ENCODE measurements at places on chromosomes 2 and 18. TPM values are rescaled to one million over a fixed set of nuclear protein-coding genes. Genes with fewer than 3 reads are reported as not detected.

CD8A gene
- 357 TPM for total RNA-seq

- DNase-seq: no peak
Observed at GRCh38 chr2:55734726-55735125, 41.1 kb upstream of the PNPT1 start.

DNA sequence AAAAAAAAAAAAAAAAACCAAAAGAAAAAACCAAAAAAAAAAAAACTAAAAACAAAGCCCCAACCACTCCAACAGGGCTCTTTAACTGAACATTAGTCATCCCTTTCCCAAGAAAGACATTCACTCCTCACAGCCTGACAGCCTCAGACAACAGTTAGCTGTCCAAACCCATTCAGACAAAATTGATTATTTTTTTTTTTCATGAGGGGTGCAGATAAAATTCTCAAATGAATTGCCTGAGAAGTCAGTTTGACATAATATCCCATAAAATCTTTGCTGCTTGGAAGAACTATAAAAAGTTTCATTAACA is 206.1 kb upstream of the REV1 start:
- no peak for DNase-seq

DNA sequence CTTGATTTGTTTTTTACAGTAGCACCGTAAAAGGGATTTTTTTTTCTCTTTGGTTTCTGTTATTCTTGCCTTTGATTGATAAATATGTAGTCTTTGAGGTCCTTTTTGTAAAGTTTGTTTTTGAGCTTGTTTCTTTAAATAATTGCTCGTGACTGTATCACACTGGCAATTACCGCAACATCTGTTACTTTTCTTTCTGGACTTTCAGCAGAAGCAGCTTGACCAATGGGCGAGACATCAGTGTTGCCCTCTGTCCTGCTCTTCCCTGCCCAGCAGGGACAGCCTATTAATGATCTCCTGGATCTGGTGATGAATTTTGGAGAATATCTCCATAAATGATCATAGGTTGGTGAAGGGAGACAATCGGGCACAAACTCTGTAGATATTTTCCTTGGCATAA is 74.9 kb downstream of the TDRD15 start:
- no peak for DNase-seq

GRCh38 chr2:195672674-195673073 is 15.6 kb downstream of the SLC39A10 start:
- no peak for DNase-seq

DNA sequence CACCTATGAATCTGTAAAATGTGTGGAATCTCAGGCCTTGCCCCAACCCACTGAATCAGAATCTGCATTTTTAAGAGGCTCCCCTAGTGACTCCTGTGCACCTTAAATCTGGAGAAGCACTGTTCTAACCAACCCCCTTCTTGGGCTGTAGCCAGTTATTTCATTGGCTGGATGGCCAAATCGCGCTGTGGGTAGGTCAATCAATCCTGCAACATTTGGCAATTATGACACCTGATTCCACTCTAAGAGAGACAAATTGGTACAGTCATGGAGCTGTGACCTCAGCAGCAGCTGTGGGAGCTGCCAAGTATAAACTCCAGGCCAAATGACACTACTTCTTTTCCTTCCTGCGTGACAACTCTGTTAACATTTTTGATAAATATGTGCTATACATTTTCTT is 208.7 kb downstream of the CLIP4 start:
- no peak for DNase-seq

DNA sequence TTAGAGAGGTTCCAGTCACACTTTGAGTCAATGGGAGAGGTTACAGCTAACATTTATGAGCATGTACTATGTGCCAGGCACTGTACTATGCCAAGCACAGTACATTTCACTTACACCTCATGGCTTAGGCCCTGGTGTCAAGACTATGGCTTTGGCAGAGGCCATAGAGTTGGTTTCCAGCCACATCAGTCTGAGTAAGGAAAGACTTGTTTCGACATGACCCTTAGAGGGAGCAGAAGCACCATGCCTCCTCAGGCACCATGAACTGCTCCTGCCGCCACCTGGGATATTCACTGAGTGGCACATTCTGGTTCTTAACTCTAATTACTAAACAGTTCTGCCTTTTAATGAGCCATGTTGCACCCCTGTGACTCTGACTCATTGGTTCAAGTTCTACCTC is 12.7 kb downstream of the DGUOK start:
- no peak for DNase-seq

GRCh38 chr2:206084439-206084869 is 1.5 kb downstream of the INO80D start:
- DNase-seq: peak; percentile 8

DNA sequence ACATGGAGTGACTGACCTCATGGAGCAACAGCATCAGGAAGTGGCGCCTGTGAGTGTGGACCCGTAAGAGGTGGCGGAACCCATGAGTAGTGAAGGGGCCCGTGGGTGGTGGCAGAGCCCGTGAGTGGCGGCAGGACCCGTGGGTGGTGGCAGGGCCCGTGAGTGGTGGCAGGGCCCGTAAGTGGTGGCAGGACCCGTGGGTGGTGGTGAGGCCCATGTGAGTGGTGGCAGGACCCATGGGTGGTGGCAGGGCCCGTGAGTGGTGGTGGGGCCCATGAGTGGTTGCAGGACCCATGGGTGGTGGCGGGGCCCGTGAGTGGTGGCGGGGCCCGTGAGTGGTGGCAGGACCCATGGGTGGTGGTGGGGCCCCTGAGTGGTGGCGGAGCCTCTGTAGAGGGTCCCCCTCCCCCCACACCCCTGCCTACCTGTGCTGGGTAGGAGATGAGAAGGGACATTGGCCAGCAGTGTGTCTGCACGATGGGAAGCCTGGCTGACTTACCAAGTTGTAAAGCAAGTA is 407.7 kb upstream of the SALL3 start:
- DNase-seq: no peak

DNA sequence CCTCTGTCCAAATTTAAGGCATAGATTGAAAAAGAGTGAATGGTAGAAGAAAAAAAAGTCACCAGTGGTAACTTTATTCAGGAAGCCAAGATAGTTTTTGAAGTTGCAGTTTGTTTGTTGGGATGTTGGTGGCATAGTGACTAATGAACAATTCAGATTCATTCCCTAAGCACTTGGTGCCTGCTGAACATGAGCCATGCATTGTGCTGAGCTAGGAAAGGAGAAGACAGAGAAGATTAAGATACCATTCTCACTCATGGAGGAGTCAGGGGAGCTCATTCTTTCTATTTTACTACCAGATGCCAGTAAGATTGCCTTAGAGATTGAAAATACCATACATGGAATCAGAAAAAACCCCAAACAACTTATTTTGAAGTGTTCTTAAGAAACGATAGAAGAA is 25.1 kb downstream of the MEIS1 start:
- no peak for DNase-seq

FSIP2 gene
- not detected for total RNA-seq

DNA sequence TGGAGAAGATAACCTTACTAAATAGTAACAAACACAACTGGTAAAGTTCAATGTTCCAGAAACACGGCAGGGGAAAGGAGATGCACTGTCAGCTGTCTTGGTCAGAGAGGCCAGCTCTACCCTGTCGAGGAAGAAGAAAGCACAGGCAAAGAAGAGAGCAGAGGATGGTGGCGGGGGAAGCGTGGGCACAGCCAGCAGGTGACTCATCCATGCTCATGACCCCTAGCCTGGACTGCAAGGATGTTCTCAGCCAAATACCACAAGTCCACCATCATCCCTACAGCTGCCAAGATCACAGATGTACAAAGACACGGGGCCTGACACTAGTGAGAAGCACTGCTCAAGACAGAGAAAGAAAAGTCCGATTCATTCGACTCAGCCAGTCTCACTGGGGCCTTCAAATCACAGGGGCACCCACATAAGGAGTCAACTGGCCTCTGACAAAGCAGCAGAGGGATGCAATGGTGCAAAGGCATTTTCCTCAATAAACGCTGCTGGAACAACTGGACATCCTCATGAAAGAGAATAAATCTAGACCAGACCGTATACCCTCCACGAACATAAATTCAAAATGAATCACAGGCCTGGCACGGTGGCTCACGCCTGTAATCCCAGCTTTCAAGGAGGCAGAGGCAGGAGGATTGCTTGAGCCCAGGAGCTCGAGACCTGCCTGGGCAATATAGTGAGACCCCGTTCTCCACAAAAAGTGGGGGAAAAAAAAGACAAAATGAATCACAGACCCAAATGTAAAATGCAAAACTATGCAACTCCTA is 5.6 kb downstream of the DTYMK start:
- DNase-seq: no peak

ITGA4 gene
- 74.8 TPM for total RNA-seq

DNA sequence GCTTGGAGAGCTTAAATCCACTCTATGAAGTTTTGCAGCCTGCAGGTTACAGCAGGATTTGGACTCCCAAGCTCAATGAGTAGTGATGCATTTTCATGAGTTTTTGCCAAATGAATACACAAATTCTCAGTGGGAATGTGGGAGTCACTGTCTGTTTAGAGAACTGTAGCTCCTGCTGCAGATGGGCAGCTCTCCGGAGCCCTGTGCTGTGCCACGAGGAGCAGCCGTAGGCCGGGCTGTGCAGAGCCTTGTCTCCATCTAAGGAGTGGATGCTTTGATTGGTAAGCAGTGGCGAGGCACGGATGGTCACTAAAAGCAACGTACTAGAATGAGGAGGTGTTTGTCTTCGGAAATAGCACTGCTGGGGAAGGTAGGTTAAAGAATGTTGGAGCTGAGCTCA is 96.0 kb upstream of the NFATC1 start:
- DNase-seq: no peak

DNA sequence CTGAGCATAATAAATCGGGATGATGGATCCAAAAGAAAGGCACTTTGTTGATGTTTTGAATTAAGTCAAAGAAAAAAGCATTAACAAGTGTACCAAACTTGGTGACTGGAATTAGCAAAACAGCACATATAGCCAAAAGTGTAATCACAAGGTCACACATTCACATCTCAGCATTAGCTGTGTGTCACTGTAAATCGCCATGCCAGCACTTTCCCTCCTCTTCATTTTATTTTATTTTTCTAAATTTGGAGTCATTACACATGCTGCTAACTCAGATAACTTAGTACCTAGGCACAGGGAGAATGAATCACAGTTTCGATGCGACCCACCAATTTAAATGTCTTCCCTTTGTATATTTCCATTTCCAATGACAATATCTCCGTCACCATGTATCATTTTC is 111.4 kb downstream of the CACNB4 start:
- DNase-seq: no peak

DNA sequence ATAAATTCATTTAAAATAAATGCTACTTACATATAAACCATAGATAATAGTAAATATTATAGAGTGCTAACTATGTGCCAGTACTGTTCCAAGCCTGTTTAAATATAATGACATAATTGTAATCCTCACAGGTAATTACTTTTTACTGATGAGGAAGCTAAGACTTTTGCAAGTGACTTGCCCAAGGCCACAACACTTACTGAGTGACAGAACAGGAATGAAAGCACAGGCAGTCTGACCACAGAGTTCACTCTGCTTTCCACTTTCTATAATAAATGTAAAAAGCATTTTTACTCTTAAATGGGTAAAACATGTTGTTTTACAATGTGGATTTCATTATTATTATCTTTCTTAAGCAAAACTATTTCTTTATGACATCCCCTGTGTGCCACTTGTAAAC is 537.8 kb upstream of the SLC39A10 start:
- no peak for DNase-seq

DNA sequence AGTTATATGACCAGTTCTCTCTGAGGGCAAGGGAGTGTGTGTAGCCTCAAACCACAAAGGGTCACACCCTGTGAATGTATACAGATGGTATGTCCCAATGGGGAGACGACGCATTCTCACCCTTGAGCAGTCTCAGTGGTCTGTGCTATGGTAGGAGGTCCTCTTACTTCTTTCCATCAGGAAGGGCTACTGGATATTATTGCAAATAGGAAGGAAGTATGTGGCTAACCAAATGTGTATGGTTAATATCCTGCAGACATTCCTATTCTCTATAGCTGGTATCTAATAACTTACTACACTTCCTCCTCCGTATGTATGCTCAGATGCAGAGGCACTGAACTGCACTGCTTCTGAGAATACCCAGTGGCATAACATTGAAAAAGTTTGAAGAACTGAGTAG is 306.7 kb upstream of the CCDC68 start:
- no peak for DNase-seq

DNA sequence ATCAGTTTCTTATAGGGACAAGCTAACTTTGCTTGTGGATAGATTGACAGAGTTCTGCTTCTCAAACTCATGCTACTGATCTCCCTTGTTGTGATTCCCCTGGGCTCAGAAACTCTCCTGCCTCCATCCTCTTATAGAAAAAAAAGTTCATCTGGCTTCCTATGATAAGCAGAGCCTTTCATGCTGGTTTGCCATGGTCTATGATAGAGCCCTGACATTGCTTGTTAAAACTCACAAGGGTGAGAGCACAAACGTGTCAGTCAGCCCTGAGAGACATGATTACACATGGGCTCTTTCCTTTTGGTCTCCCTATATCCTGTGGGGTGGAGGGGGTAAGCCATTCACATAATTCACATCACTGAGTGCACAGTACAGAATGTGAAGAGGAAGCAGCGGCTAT is 121.8 kb downstream of the TDRD15 start:
- no peak for DNase-seq

GRCh38 chr2:51722311-51722710 is 690.4 kb upstream of the NRXN1 start:
- DNase-seq: no peak

DNA sequence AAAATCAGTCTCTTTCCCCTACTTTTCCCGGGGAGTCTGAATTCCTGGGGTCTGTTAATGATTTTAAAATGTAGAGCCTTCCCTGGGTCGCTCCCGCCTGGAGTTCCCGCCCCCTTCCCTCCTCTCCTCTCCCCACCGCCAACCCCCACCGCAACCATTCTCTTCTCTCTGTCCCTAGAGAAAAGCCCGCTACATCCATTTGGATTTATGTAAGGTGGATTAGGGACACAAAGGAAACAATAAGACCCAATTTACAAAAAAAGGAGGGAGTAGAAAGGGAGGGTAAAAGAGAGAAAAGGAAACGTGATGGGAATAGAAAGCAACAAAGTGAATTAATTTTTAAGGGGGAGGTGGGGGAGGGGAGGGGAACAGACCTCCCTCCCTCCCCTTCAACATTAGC is 2.2 kb downstream of the EPHA4 start:
- no peak for DNase-seq

DNA sequence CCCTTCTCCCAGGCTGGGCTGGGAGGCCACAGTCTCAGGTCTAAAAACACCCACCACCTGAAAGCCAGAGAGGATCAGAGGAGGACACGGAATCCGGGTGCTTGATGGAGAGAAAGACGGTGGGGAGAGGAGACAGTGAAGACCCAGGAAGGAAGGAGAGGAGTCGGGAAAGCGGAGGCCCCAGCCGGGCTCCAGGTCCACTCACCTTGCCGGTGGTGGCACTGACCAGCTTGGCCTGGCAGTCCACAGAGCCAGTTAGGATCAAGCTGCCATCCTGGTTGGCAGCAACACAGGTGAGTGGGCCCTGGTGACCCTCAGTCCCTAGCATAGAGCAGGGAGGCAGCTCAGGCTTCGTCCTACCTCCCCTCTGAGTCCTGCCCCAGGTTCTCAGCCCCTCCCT is 4.3 kb downstream of the AAMP start:
- no peak for DNase-seq

GCKR gene
- not detected for total RNA-seq

NT5DC4 gene
- total RNA-seq: not detected

FOXD4L1 gene
- total RNA-seq: 0.16 TPM

- no peak for DNase-seq
Observed at GRCh38 chr18:21896732-21897336, 156.2 kb downstream of the MIB1 start.
